Ascending aorta (tissue), 2 donors: ENCODE measurements at places on chromosomes 7 and 10. TPM values are rescaled to one million over a fixed set of nuclear protein-coding genes. Genes with fewer than 3 reads are reported as not detected.

Gene JAKMIP3
- not detected for total RNA-seq

Gene RAB18
- total RNA-seq: 8.3 TPM

Gene CNPY1
- not detected for total RNA-seq

Gene CEP55
- total RNA-seq: not detected

Gene SERPINE1
- total RNA-seq: 1,267 TPM

Gene TMED4
- 69.1 TPM for total RNA-seq

Gene ACTR3C
- 0.11 TPM for total RNA-seq

- H3K4me1 ChIP-seq: no peaks in the 10 kb centered on the region
- no peaks in the 10 kb centered on the region for H3K27me3 ChIP-seq
- no peaks in the 10 kb centered on the region for H3K36me3 ChIP-seq
- DNase-seq: no peak
- no peak within 1 kb of the TSS for H3K27ac ChIP-seq
- H3K4me3 ChIP-seq: peak within 1 kb of the TSS; percentile 61
Measured at GRCh38 chr10:84194424-84195043, at the start of gene CDHR1. TSS of gene CDHR1 (plus strand) at chr10:84194537. CDS start at chr10:84194761, 224 bp downstream.

GRCh38 chr10:78584266-78584665 is 484.5 kb upstream of the ZMIZ1 start:
- H3K27ac ChIP-seq: no peak overlapping the region
- H3K4me1 ChIP-seq: no peaks in the 10 kb centered on the region
- no peak overlapping the region for H3K4me3 ChIP-seq
- no peaks in the 10 kb centered on the region for H3K36me3 ChIP-seq
- no peaks in the 10 kb centered on the region for H3K27me3 ChIP-seq

GRCh38 chr10:70537398-70538194 is 59.0 kb downstream of the PALD1 start:
- no peak overlapping the region for H3K4me3 ChIP-seq
- peaks cover 43% of the 10 kb centered on the region for H3K36me3 ChIP-seq
- DNase-seq: no peak
- H3K4me1 ChIP-seq: no peaks in the 10 kb centered on the region
- H3K27me3 ChIP-seq: no peaks in the 10 kb centered on the region

- no peak overlapping the region for H3K27ac ChIP-seq
- peaks cover under 1% of the 10 kb centered on the region for H3K36me3 ChIP-seq
- DNase-seq: peak; percentile 93
- peaks cover 3% of the 10 kb centered on the region for H3K4me1 ChIP-seq
- no peak overlapping the region for H3K4me3 ChIP-seq
- H3K27me3 ChIP-seq: no peaks in the 10 kb centered on the region
Measured at GRCh38 chr10:79195091-79195923, 126.5 kb downstream of the ZMIZ1 start.

DNA sequence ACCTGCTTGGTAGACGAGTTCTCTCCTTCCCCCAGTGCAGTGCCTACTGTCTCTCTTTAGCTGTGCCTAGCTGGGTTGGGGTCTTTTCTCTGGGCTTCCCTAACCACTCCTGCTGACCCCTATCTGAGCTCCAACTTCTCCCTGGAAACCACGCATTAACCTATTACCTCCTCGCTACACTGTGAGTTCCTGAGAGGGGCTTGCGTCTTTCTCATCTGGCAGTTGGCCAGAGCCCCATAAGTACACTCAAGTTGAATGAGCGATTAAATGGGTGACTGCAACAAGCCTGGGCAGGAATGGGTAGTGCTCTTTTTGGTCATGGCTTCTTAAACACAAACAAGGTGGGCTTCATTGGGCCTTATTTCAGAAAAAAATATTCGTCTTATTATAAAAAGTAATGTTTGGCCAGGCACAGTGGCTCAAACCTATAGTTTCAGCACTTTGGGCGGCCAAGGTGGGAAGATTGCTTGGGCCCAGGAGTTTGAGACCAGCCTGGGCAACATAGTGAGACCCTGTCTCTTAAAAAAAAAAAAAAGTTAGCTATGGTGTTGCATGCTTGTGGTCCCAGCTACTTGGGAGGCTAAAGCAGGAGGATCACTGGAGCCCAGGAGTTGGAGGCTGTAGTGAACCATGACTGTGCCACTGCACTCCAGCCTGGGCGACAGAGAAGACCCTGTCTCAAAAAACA is 41.4 kb downstream of the SYPL1 start:
- no peaks in the 10 kb centered on the region for H3K36me3 ChIP-seq
- H3K27me3 ChIP-seq: no peaks in the 10 kb centered on the region
- H3K4me1 ChIP-seq: no peaks in the 10 kb centered on the region
- H3K27ac ChIP-seq: no peak overlapping the region
- DNase-seq: no peak

DNA sequence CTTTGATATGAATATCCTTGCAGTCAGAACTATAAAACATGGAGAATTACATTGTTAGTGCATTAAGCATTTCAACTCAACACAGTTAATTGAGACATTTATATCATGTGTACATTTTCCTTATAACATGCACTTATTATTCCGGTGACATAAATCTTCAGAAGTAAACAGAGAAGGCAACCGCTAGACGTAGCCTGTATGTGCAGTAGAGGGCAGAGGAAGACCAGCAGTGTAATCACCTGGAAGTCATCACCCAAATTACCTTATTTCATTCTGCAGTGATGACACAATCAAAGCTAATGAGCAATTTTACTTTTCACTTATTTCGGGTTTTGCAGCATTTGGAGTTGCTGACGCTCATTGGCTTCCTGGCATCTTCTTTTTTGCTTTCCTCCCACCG is 394.6 kb downstream of the SDK1 start:
- no peak overlapping the region for H3K4me3 ChIP-seq
- no peaks in the 10 kb centered on the region for H3K4me1 ChIP-seq
- H3K27me3 ChIP-seq: no peaks in the 10 kb centered on the region
- no peaks in the 10 kb centered on the region for H3K36me3 ChIP-seq

DNA sequence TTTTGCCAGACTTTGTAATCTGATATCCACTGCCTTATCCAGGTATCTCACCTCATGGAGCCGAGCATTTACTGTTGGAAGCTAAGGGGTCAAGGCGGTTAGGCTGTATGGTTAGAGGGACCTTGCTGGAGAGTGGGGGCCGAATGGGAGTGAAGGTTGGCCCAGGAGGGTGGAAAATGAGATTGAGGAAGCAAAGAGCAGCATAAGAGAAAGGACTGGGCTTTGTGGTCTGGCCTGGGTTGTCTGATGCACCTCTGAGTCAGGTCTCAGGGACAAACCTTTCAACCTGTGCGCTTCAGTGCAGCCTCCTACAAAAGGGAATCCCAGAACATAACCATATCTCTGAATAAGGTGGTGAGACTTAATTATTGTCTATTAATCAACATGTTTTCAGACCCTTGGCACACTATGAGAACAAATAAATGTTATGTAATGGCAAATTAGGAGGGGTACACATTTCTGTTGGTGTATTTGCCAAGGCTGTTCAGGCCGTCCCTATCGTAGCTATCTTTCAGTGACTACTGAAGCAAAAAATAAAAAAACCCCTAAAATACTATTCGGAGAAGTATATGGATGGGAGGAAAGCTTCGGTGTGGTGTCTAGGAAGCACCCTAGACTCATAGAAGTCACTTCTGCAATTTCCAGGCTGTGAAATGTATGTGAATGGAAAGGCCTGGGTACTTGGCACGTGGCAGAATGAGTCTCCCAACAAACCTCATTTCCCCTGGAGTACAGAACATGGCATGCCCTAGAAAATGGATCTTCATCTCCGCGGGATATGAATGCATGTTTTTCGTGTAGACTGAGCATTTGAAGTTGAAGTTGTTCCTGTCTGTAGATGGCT is 4.3 kb downstream of the CAMK1D start:
- H3K4me1 ChIP-seq: peaks cover 6% of the 10 kb centered on the region
- no peak overlapping the region for H3K4me3 ChIP-seq
- no peak for DNase-seq
- no peak overlapping the region for H3K27ac ChIP-seq
- no peaks in the 10 kb centered on the region for H3K36me3 ChIP-seq
